Breast epithelium (tissue), 4 donors: ENCODE measurements at places on chromosomes 4 and X. TPM values are rescaled to one million over a fixed set of nuclear protein-coding genes. Genes with fewer than 3 reads are reported as not detected.

DNA sequence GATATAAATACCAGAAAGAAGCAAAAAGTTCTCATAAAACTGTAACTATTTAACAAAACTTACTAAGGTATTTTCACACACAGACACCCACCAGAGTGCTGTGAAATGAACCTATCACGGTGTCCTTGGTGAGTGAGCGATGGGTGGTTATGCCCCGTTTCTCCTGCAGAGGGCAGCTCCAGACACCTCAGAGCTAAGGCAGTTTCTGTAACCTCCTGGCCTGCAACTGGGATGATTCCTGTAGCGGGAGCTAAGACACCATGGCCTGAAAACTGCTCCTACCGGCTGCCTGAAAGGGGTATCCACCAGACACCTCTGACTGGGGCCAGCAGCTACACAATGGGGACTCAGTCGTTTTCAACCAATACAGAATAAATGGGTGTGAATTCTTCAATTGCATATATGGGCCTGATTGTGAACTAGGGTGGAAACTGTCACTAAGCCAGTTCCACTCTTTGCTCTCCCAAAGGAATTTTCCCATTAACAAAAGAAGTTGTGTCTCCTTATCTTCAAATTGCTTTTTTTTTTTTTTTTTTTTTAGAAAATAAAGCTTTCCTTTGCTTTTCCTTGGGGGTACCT is 2375.8 kb upstream of the TENM3 start:
- no peaks in the 10 kb centered on the region for H3K36me3 ChIP-seq
- no peak for DNase-seq
- no peaks in the 10 kb centered on the region for H3K4me1 ChIP-seq
- H3K27ac ChIP-seq, result no peak overlapping the region
- no peaks in the 10 kb centered on the region for H3K27me3 ChIP-seq
- H3K4me3 ChIP-seq, result no peak overlapping the region

GRCh38 chrX:41472231-41472815 is 25.2 kb downstream of the NYX start:
- H3K27ac ChIP-seq, result no peak overlapping the region
- H3K4me3 ChIP-seq, result no peak overlapping the region
- peaks cover 25% of the 10 kb centered on the region for H3K27me3 ChIP-seq
- DNase-seq, result no peak

CDKL2 gene
- total RNA-seq, result 1.6 TPM

GRCh38 chrX:9482408-9482807 is 17.6 kb downstream of the TBL1X start:
- H3K4me1 ChIP-seq, result no peaks in the 10 kb centered on the region
- no peak overlapping the region for H3K27ac ChIP-seq
- no peaks in the 10 kb centered on the region for H3K36me3 ChIP-seq
- peaks cover 5% of the 10 kb centered on the region for H3K27me3 ChIP-seq
- H3K4me3 ChIP-seq, result no peak overlapping the region

DNA sequence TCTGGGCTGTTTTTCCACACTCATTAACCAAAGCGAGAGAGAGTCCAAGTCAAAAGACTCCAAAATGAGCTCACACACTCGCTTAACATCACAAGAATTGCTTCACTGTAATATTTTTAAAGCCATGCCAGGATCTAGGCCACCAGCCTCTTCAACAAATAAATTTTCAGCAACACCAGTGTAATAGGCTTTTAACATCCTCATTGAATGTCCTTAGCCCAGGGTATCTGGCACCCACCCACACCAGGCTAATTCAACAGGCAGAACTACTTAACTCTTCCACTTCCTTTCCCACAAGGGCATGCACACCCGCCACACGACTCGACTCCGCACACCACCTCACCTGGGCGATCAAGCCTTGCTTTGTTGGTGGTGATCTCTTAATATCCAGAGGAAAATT is 34.2 kb downstream of the FAT1 start:
- no peaks in the 10 kb centered on the region for H3K36me3 ChIP-seq
- DNase-seq, result no peak
- H3K4me3 ChIP-seq, result no peak overlapping the region
- H3K4me1 ChIP-seq, result no peaks in the 10 kb centered on the region
- peak overlapping the region; percentile 25 for H3K27ac ChIP-seq

TRIM60 gene
- not detected for total RNA-seq
